ENCODE measurements at places on chromosomes 5 and 9.

DNA sequence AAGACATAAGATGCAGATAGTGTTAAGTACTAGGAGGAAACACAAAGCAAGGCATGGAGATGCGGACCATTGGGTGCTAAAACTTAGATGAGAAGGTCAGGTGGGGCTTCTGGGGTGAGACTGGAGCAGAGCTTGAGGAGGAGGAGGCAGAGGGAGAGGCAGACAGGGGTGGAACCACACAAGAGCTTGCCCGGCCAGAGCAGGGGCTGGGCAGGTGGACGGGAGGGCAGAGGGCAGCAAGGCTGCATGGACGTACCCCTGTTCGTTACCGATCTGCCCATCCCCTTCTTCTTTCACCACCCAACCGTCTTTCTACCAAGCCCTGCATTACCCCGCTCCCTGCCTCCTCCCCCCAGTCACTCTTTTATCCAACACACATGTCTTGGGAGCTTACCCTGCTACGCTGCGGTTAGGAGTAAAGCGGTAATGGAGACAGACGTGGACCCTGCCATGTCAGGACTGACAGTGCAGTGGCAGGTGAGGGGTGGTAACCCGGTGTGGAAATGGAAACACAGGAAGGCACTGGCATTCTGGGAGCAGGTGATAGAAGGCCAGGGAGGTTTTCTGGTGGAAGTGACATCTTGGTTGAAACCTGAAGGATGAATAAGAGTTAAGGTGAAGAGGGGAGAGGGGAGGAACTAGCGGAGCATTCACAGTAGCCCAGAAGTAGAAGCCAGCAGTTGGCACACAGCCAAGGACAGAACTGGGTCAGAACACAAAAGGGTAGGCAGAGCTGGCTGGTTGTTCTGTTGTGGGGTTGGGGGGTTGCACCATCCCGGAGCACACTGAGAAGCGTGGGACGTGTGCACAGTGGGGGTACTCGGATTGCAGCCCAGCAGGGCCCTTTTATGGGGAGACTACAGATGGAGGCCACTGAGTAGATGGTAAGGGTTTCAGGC, 167.2 kb downstream of the CACNA1B start:
- no peak for DNase-seq

DNA sequence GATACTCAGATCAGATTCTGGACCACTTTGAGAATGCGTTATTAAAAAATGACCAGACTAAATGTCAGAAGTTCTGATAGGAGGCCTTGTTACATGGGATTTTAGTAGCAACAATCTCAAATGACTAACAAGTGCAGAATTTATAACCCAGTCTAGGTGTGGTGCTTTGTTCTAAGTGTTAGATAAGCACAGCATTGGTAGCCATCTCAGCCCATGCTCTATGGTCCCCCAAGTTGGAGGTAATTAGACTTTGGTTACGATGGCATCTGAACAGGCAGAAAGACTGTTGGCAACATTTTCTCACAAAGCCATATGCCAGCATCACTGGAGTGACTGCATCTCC, 140.4 kb upstream of the RPS23 start:
- DNase-seq: no peak

DNA sequence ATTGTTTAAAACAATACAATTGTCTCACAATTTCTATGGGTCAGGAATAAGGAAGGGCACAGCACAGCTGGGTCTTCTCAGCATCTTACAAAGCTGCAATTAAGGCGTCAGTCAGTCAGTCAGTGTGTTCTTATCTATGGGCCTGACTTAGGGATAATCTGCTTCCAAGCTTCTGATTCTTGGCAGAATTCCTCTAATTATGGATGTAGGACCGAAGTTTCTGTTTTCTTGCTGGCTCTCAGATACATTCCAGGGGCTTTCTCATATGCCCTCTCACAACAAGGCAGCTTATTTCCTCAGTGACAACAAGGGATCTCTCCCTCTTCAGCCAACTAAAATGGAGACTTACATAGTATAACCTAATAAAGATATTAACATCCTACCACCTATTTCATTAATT, 1925.3 kb upstream of the ACO1 start:
- no peak for DNase-seq

GRCh38 chr5:81601919-81602318, 149.0 kb downstream of the SSBP2 start:
- no peak for DNase-seq

GRCh38 chr9:20636888-20637440, 14.7 kb upstream of the MLLT3 start:
- no peak for DNase-seq

Data from NCI-H1092 (cell line).